ENCODE measurements at places on chromosomes 7 and 10.
A peak's percentile ranks its signal among the peaks of the same experiment; 100 is the strongest.

DNA sequence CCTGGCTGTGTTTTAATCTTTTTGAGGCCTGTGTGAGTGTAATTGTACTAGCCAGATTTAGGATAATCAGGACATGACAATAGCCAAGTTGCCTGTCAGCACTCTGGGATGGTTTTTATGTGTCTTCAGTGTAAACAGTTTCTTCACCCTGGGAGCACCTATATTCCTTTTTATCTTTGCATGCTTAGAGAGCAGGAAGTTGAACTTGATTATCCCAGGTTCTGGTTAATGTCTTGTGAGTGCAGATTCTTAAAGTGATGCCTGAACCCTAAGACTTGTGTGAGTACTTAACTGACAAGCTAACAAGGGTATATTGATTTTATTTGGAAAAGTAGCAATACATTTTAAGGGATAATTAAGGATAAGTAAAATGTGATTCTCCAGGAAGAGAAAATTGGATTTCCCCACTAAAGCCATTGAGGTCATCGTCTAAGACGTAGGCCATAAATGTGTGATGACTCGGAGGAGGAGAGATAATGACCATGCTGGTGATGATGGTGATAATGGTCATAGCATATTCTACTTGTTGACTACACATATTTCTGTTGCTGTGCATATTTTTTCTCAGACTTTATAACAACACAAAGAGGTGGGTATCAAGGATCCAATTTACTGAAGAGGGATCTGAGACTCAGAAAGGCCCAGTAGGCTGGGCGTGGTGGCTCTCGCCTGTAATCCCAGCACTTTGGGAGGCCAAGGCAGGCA is 234.7 kb downstream of the CAMK1D start:
- no peak for DNase-seq

GRCh38 chr7:36777062-36777461 is 52.8 kb upstream of the AOAH start:
- DNase-seq = no peak

- no peak for DNase-seq
Observed at GRCh38 chr7:158051776-158052175, 535.8 kb downstream of the PTPRN2 start.

- no peak for DNase-seq
Observed at GRCh38 chr10:76315240-76315639, 883.8 kb downstream of the LRMDA start.

DNA sequence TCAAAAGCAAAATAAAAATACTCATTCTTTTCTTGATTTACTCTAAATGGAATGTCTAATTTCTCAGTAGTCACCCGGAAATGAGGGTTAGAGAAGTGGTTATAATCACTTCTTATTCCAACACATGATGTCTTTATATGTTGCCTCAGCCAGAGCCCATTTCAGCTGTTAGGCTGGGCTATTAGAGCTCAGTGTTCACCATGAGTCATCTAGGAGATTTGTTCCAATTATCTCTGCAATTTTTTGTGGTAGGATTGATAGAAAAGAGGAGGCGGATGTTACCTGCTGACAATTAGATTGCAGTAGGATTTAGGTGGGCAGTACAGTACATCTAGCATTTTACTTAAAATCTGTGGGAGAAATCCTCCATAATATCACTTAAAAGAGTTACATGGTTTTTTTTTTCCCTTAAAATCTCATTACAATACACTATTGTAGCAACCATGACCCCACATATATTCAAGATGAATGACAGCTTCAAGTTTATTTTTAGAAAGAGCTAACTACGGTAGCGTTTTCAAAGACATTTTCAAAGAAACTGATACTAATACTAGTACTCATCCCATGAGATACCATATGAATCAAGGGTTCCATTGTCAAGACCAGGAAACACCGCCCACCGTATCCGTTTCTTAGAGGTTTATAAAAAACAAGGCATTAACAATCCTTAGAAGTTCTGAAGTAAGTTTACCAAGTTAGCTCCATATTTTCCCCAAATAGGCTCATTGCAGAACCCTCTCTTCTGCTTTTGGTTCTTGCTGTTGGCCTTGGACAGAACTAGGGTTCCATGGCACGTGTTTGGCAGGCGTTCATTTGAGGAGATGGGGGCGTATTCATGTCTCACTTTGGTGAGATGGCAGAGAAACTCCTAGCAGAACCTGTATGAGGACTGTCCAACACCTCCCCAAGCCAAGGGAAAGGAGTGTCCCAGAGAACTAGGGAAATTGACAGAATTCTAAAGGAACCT is 10.4 kb downstream of the CPA2 start:
- no peak for DNase-seq

DNA sequence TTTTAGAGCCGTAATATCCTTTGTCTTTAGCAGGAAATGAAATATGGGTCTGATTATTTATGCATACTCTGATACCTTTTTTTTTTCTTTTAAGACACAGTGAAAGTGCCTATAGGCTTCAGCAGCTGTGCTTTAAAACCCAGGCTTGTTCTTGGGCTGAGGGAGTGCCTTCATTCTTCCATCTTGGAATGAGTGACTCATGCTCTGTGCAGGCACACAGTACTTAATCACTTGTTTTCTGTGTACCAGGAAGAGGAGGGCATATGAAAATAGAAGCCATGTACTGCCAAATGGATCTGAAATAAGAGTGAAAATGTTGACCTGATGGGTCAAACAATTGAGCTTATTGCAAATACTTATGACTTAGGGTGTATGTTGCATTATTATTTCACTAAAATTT is 12.0 kb downstream of the INPP5F start:
- DNase-seq = no peak

GRCh38 chr10:105262666-105263065 is 621.6 kb downstream of the SORCS3 start:
- no peak for DNase-seq

DNA sequence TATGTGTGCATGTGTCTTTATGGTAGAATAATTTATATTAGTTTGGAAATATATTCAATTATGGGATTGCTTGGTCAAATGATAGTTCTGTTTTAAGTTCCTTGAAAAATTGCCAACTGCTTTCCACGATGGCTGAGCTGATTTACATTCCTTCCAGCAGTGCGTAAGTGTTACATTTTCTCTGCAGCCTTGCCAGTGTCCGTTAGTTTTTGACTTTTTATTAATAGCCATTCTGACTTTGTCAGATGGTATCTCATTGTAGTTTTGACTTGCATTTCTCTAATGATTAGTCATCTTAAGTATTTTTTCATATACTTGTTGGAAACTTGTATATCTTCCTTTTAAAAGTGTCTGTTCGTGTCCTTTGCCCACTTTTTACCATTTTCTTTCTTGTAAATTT is 434.2 kb upstream of the POT1 start:
- DNase-seq = no peak

GRCh38 chr10:57786850-57787750 is 480.6 kb downstream of the IPMK start:
- no peak for DNase-seq

DNA sequence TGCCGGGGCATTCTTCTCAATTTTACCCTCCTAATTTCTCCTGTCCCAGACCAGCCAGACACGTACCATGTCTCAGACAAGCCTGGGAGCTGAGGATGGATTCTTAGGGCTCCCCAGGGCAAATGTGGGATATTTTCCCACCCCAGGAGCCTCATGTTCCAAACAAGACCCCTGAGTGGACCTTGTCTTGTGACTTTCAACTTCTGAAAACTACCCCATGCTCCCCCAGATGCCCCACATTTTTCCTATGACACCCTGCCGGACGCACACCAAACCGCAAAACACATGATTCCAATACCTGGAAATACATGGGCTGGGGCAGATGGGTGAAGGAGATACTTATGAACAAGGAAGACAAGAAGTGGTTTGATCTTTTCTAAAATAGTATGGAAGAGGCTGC is 874 bp downstream of the GIMAP5 start:
- no peak for DNase-seq

DNA sequence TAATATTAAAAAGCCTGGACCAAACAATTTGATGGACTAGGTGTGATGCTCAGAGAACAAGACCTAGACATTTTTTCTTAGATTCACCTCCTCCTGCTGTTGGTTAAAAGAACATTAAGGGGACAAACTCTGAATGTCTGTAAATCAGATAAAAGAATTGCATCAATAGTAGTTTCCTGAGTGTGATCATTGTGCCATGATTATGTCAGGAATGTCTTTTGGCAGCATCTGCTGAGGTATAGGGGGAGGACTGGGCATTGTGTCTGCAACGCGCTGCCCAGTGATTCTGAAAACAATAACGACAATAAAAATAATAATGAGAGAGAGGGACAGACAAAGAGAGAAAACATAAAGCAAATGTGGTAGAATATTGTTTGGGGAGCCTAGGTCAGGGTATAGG is 6.9 kb downstream of the C7orf57 start:
- DNase-seq = no peak

DNA sequence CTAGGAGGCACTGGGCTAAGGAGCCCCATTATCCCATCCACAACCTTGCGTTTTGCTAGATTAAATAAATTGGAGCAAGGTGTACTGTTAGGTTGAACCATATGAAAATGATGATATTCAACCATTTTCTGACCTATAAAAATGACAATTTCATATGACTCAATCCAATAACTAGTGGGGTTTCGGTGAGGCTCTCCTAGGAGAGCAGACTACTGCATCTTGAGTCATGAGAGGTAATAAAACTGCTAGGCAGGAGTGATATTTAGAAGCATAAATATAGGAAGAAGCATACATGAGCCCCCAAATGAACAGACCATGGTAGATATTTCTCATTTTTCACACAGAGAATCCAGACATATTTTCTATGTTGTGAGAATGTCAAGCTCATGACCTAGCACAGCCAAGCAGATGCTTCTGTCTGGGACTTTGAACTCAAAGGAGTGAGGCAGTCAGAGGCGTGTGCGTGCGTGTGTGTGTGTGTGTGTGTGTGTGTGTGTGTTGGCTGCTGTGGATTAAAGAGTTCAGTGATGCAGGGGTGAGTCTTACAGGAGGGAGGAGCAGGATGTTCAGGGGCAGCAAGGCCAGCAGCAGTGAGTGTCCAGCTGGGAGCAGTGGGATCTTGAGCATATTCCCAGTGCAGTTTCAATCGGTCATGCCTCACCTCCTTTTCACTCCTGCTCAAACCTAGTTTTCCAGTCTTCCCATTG is 17.8 kb upstream of the WDR11 start:
- no peak for DNase-seq

DNA sequence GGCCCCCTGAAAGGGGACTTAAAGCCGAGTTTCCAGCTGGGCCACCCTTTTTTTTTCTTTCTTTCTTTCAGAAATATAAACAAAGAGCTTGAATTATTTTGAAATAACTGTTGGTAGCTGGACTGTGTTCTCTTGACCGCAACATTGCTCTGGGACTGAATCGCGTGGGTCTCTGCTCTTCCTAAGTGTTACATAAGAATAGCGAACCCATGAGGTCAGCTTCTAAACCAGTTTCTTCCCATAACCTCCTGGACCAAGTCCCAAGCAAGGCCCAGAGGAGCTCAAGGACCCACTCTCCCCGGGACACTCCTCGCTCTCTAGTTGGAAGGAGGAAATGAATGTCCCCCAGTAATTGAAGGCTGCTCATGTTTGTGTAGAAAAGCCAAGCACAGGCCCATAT is 91.1 kb downstream of the CXCL12 start:
- DNase-seq = no peak

DNA sequence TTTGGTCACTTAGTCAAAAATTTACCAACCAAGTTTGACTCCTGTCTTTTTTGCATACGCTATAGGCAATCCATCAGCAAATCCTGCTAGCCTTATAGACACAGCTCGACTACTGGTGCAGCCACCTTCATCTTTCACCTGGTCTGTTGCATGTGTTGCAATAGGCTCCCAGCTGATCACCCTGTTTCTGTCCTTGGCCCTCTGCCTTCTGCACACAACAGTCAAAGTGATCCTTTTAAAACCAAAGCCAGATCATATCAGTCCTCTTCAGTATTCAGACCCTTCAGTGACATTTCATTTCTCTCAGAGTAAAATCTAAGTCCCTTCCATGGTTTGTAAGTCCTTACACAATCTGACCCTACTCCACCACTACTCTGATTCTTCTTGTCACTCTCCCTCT is 10.9 kb upstream of the CDK6 start:
- DNase-seq = no peak

- peak; percentile 75 for DNase-seq
Observed at GRCh38 chr7:123537026-123537642, 2.7 kb upstream of the IQUB start.

DNA sequence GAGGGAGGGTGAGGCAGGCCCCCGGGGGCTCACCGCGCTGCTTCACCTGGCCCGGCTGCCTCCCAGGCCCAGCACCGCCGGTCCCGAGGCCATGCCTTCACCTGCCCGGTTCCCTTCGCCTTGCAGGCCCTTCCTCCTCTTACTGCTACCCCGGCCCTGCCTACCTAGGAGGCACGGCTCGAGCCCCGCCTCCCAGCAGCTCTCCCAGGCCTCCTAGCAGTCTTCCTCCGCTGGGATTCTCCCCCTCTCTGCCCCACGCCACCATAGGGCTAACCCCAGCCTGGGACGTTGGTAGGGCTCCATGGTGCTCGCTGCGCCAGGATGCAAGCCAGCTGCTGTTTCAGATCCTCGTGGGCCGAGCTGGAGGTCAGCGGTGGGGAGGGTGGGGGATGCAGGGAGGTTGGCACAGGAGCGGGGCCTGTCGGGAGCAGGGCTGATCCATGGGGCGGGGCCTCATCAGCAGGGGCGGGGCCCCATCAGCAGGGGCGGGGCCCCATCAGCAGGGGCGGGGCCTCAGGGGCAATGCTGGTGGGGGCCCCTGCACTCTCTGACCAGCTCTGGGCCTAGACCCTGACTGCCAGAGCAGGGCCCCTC is 63.3 kb downstream of the RASGEF1A start:
- no peak for DNase-seq

DNA sequence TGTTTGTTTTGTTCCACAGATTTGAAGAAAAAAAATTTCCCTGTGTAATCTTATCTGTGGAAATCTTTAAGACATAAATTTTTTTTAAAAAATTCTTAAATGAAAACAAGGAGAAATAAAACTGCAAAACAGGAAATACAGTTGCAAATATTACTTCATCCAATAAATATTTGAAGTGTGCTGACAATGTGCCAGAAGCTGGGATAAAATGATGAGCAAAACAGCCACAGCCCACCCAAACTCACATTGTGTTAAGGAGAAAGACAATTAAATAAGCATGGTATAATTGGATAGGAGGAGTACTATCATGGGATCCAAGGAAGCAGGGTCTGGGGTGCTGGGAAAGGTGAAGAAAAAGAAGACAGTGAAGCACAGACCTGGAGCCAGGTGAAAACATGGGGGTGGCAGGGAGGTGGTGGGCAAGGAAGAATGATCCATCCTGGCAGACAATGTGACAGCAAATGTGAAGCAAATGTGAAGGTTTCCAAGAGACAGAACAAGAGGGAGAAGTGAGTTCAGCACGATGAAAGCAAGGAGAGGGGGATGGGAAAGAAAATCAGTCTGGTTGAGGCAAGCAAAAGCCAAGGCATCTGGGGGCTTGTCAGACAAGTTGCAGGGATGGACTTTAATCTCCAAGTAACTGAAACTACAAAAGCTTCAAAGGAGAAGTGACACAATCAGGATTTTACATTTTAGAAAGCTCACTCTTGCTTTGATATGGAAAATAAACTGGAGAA is 135.9 kb downstream of the HIBADH start:
- no peak for DNase-seq

GRCh38 chr10:127322286-127322685 is 125.9 kb upstream of the INSYN2A start:
- DNase-seq = no peak
